Small intestine (tissue), 16 donors: ENCODE measurements at places on chromosomes 12 and 14. TPM values are rescaled to one million over a fixed set of nuclear protein-coding genes. Genes with fewer than 3 reads are reported as not detected.

- DNase-seq, result peak; percentile 74
Measured at GRCh38 chr12:53452159-53453077, 516 bp downstream of the PCBP2 start.

DNA sequence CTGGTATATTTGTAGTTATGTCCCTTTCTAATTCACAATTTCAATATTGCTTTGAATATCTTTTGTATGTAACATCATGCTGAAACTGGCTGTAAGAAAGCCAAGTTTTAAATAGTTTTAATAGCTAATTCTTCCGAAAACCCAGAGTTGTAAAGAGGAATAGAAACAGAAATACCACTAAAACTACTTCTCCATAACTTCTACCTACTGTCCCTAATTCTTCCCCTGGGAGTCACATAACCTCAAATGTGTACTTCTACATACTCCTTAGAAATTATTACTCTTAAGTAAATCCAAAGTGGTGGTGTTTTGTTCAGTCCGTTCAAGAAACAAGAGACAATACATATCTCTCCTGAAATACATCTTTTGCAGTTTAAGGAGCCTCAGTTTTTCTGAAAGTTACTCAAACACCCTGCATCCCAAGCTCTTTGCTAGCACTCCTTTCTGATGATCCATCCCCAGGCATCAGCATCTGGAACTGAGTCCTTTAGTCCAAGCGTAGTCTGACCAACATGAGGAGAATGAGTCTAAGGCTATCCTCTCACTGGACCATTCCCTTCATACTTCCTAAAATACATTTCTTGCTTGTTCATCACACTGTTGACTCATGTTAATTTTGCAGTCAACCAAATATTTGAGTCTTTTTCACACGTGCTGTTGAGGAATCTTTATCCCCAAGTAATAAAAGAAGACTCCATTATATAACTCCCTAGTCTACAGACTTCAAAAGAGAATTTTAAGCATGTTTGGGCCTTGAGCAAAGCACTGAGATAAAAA is 214.3 kb upstream of the NUDT4 start:
- DNase-seq, result no peak

TMEM260 gene
- polyA plus RNA-seq, result 7.6 TPM

CATSPERB gene
- polyA plus RNA-seq, result 0.92 TPM

GRCh38 chr12:82524641-82525040 is 162.1 kb upstream of the TMTC2 start:
- no peak for DNase-seq

CPNE6 gene
- 0.03 TPM for polyA plus RNA-seq

DNA sequence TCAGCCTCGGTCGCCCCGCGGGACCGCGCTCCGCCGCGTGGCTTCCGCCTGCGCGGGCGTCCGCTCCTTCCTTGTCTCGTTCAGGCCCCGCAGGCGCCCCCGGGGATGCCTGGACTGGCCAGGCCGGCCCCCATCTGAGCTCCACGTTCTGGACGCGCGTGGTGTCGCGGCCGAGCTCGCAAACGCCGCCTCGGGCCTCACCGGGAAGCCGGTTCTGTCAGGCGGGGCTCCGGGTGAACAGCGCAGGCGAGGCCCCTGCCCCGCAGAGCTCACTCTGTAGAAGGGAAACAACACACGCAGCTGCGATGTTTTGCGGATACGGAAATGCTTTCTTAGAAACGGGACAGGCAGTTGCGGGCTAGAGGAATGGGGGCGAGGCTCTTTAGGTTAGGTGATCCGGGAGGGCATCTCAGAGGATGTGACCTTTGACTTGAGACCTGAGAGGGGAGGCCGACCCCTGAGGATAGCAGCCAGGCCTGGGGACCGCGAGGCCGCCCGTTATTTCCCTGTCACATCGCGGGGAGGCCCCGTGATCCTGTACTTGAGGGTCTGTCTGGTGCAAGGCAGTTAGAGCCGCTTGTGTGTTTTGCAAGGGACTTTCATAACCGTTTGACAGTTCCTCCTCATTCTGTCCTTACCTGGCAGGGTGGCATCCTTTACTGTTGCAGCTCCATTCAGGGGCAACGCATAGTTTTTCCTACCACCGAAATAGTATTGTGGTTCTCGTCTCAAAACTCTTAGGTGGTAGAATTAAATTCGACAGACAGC is 584 bp downstream of the VRK1 start:
- peak; percentile 23 for DNase-seq

DNA sequence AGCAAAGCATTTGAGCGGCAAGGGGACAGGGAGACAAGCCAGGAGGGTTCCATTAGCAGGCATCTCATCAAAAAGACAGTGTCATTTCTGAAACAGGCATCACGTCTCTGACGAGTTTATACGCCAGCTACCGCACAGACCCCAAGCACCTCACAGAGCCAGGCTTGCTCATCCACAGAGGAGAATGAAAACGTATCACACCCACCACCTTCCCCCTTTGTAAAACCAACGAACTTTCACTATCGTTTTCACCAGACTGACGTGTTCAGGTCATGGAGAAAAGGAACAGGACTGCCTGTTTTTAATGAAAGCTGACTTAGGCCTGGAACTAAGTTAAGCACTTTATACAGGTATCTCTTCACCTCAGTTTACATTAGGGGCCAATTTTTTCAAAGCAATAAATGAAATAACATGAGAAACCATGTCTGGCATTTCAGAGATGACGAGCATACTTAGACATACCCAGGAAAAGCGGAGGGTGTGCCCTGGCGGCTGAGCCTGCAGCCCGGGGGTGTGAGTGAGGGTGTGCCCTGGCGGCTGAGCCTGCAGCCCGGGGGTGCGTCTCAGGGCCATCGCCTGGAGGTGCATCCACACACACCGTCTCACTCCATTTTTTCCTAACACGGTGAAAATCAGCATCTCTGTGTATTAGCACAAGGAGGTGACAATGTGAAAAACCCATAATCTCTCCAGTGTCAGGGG is 41.9 kb downstream of the STX2 start:
- no peak for DNase-seq

SPTB gene
- 1.1 TPM for polyA plus RNA-seq
